ENCODE measurements at places on chromosomes 13 and 19.

GRCh38 chr13:25168790-25169189 lies 3.3 kb downstream of the AMER2 start:
- DNase-seq = no peak

GRCh38 chr19:48745208-48745995 lies 1.3 kb downstream of the IZUMO1 start:
- DNase-seq = no peak

GRCh38 chr13:99813336-99814095 lies 158.1 kb downstream of the ZIC5 start:
- no peak for DNase-seq

GRCh38 chr19:40210889-40211288 lies 7.3 kb downstream of the TTC9B start:
- DNase-seq = no peak

DNA sequence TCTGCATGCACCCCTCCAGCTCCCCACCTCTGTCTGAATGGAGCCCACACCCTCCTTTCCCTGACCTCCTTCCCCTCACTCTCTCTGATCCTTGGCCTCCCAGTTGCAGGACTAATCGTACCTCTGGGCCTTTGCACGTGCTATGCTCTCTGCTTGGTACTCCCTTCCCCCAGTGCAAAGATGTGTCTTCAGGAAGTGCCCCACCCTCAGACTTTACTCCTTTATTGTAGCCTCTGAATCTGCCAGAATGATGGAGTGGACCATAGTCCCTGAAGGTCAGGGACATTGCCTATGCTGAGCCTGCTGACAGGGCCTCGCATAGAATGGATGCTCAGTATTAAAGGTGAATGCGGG lies 1.3 kb upstream of the JUND start:
- no peak for DNase-seq

DNA sequence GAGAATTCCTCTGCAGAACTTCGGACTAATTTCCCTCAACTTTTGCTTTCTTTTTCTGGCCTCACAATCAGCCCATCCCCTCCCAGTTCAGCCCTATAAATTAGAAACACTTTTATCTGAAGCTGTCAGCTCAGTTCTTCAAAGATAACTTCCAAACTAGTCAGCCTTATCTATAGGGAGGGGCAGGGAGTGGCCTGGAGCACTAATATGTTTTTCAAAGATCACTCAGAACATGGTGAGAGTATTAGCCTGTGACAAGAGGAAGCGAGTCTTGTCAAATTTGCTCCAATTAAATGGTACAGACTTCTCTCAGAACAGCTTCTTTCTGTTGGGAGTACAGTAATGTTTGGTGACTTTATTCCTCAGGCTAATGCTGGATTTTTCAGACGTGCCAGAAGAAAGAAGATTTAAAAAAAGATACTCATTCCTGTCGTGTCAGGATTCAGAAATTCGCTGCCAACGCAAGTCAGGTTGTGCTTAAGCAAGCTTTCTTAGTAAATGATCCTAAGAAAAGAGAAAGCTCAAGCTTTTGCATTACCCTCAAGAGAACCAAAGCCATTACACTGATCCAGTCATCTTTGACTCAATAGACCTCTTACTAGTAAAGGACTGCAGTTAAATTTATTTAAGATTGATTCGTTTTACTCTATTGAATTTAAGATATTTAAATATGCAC lies 1033.6 kb downstream of the SLITRK5 start:
- DNase-seq = no peak

GRCh38 chr13:40189898-40190630 lies 476.4 kb downstream of the FOXO1 start:
- DNase-seq = no peak

DNA sequence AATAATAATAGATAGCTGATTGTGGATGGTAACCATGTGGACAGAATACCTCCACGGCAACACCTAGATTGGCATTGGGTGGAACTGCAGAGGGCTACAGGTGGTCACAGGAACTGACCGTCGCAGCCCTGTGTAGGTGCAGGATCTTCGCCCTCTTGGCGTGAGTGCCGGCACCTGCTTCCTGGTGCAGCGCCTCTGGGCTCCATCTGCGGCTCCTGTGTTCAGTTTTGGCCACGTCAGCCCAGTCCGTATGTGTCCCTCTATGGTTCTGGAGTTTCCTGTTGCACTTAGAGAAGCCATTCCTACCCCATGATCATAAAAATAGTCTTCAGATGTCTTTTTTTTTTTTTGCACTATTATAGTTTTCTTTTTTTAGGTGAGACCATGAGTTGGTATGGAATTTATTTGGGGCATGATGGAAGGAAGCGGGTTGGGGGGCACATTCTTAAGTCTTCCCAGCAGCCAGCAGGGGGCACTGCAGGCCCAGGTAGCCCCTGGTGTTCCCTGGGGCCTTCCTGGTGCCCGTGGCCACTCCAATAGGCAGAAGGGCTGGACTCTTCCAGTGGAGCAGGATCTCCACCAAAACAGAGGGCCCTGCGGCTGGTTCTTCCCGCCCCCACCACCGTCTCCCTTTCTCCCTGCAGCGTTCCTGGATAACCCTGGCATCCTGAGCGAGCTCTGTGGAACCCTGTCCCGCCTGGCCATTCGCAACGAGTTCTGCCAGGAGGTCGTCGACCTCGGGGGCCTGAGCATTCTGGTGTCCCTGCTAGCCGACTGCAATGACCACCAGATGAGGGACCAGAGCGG lies 10.1 kb upstream of the SLC25A42 start:
- DNase-seq = no peak

GRCh38 chr13:63288576-63288975 lies 1872.9 kb upstream of the PCDH20 start:
- no peak for DNase-seq

- no peak for DNase-seq
These were observed 286.2 kb downstream of the NDFIP2 start for GRCh38 chr13:79767126-79767525.

DNA sequence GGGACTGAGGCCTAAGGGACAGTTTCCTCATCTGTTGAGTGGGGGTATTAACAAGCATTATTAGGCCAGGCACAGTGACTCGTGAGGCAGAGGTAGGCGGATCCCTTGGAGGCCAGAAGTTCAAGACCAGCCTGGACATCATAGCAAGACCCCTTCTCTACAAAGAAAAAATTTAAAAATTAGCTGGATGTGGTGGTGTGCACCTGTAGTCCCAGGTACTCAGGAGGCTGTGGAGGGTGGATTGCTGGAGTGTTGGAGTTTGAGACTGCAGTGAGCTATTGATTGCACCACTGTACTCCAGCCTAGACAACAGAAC lies 11.3 kb upstream of the FOSB start:
- no peak for DNase-seq

DNA sequence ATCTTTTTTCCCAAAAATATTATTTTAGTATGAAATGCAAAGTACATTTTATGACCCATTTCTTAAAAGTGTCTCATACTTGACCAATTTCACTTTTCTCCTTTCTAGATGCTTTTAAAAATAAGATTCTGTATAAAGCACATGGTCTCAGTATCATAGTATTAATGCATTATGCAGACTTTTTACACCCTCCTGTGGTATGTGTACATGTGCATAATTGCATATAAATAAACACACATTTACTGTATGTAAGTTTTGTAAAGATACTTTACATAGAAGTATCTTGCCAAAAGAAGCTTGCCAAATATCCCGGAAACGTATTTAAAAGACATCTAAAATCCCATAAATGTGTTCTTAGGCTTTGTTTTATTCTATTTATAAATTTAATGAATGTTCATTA lies 85.1 kb upstream of the MAB21L1 start:
- DNase-seq = no peak

DNA sequence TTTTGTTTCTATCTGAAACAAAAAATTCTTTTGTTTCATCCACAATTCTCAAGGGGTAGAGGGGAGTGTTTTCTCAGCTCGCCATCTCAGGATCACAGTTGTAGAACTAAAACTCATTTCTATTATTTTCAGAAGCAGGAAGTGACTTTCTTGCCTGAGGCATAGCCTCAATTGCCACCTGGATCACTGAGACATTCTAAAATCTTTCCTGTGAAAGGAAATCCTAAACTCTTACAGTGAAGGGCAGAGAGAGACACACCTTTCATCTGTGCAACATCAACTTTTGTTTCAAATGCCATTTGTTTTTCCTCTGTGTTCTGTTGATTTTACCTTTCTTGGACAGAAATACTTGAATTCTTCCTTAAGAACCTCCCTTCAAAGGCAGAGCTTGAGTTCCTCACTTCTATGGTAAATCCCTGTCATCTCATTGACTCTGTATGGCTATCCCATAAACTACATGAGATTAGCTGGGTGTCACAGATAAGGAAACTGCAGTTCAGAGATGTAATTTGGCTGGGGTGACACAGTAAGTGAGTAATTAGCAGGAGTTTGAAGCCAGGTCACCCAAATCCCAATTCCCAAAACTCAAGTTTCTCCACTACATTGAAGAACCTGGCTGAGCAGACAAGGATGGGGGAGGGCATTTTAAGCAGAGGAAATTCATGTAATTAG lies 224.4 kb upstream of the HTR2A start:
- no peak for DNase-seq

GRCh38 chr13:37365496-37365895 lies 233.1 kb downstream of the POSTN start:
- DNase-seq = no peak

DNA sequence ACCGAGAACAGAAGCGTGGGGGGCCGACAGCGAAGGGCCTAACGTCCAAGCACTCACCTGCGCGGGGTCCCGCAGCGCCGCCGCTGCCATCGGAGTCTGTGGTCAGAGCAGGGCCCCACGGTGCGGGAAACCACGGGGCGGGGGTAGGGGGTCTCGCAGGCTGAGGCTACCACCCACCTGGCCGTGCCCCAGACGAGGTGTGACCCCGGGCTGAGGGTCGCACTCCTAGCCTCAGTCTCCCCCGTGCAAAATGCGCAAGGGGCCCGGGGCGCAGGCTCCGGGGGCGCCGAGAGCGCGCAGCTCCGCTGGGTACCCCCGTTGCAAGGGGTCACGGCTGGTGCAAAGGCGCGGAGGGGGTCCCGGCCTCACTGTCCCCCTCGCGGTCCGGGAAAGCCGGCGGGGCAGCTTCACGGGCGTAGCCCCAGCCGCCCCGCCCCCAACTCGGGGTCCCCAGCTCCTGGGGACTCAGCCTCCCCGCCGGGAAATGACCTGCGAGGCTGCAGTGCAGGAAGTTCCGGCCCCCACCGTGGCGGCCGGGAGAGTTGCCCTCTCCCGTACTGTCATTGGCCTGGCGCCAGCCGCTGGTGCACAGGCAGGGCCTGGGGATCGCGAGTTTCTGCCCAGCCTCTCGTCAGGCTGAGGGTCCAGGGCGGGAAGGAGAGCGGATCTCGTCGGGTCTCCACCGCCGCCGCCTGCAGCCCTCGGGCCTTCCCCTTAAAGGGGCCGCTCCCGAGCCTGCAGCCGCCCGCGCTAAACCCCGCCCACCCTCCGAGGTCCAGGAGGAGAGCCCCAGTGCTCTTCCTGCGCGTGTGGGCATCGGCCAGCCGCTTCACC lies at the start of gene ZNF792:
TSS of gene ZNF792 (minus strand) at position 657 of the 834 bp plus-strand sequence. CDS start at position 90, 567 bp downstream.
- no peak for DNase-seq

GRCh38 chr19:18878858-18879578 lies 16.9 kb downstream of the CERS1 start:
- DNase-seq = no peak

DNA sequence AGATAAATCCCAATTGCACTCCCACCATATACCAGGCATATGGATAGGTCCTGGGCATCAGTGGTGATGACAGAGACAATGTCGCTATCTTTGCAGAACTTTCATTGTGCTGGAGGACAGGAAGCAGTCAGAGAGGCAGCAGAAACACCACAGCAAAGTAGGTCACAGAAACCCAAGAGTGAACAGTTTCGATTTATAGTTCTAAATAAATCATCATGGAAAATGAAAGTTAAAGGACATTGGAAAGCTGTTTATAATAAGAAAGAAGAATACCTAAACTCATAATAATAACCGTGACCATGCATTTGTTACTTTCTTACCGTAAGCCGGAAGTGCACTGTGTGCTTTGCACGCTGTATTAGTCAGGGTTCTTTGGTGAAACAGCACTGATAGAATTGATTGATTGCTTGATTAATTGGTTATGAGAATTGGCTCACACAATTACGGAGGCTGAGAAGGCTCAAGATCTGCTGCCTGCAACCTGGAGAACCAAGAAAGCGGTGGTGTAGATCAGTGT lies 38.9 kb downstream of the ALOX5AP start:
- no peak for DNase-seq

- no peak for DNase-seq
These were observed 71.6 kb downstream of the SERTM1 start for GRCh38 chr13:36745436-36745835.

GRCh38 chr13:101554420-101555125 lies 102.1 kb downstream of the ITGBL1 start:
- DNase-seq = no peak

GRCh38 chr13:111248822-111249221 lies 71.6 kb upstream of the TEX29 start:
- no peak for DNase-seq

DNA sequence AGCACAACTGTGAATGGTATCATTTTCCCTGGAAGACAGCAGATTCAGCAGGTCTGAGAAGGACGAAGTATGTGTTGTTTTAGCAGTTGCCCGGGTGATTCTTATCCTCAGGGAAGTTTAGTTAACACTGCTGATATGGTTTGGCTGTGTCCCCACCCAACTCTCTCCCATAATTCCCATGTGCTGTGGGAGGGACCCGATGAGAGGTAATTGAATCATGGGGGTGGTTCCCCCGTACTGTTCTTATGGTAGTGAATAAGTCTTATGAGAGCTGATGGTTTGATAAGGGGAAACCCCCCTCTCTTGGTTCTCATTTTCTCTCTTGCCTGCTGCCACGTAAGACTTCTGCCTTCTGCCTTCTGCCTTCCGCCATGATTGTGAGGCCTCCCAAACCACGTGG lies 81.0 kb upstream of the UBAC2 start:
- no peak for DNase-seq

- no peak for DNase-seq
These were observed 64.6 kb downstream of the CCNE1 start for GRCh38 chr19:29876414-29876813.

DNA sequence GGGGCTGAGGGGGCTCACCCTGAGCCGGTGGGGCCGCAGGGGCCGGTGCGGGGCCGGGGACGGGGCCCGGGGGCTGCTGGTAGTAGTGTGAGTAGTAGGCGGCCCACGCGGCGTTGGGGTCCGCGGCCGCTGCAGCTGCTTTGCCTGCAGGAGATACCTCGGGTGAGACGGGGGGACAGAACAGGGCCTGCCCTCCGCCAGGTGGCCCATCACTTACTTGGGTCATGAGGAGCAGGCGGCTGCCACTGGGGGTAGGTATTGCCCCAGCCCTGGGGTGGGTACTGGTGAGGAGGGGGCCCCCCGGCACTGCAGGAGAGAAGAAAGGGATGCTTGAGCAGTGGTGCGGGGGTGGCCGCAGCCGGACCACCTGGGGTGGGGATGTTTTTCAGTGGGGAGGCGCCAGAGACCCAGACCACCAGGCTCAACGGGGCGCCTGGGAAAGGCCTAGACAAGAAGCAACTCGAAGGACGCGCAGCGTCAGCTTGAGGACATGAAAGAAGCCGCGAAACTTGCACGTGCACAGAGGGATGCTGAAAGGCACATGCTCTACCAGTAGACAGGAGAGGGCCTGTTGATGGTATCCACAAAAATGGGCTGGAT lies 8.9 kb downstream of the KHSRP start:
- no peak for DNase-seq

GRCh38 chr13:44417876-44418275 lies 44.3 kb downstream of the SERP2 start:
- DNase-seq = no peak
